ENCODE measurements at places on chromosomes 6 and 20.

DNA sequence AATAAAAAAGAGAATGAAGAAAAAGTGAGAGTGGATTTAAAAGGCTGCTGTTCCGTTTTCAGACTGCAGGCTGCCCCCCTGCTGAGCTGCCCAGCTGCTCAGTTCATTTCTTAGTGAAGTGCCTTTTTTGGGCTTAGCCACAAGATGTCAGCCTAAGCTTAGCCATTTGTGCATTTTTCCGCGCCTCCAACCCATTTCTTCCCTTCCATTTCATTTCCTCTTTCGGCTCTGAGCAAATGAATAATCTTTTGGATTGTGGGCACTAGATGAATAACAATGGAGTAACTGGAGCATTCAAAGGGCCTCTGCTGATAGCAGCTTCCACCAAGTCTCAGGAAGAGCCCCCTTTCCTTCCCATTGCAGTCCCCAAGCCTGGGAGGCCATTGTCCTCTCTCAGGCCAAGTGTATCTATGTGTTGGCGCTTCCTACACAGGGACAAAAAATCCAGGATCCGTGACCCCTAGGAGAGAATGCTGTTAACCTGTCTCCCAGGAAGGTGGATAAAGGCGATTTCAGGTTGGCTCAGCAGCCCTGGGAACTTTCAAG is 83.5 kb upstream of the SPTLC3 start:
- no peak for DNase-seq

DNA sequence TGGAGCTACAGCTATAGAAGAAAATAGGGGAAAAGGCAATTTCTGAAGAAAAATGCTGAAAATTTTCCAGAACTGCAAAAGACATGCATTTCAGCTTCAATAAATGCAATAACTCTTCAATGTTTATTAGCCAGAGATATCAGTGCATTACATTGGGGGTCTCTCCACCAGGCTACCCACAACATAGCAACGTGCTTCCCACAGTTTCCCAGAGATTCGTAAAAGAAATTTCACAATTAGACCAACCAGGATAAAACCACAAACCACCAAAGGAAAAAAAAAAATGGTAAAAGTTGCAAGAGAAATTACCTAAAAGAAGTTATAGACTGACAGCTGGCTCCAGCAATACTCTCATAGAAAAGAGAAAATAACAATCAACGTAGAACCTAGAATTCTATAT is 16.0 kb downstream of the LY86 start:
- no peak for DNase-seq

- no peak for DNase-seq
These were observed 330.8 kb downstream of the BCKDHB start for GRCh38 chr6:80437221-80437620.

- no peak for DNase-seq
These were observed 290.9 kb upstream of the RNF217 start for GRCh38 chr6:124671324-124671723.

GRCh38 chr6:163793011-163793983 is 378.8 kb downstream of the QKI start:
- DNase-seq: no peak

DNA sequence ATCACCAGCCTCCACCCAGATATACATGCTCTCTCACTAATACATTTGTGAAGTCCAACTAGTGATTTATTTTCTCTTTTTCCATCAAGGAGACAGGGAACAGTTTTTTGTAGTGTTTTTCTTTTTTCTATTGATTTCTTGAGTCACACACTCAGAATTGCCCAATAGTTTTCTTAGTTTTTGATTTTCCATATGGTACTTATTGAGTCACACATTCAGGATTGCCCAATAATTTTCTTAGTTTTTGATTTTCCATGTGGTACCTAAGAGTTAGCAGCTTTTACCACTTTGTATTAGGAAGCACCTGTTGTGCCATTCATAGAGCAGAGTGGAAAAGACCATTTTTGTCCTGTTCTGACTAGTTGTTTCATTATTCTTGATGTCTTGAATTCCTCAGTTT is 1268.8 kb downstream of the EPHA7 start:
- DNase-seq: no peak

DNA sequence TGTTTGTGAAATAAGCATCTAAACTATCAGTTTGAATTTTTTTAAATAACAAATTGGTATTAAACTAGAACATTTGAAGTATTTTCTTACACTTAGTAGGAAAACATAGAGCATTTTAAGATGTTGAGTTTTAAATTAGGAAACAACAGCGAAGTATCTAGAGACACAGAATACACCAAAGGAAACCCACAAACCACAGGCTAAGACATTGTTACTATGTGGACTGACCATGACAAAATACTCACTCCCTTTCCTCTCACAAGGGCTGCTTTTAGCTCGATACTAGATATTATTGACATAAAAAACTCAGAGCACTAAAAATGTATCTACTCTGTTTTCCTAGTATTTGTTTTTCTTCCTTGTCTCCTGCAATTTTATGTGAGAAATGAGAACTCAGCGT is 266.0 kb upstream of the CITED2 start:
- no peak for DNase-seq

GRCh38 chr6:158313989-158314388 is 1.7 kb downstream of the TULP4 start:
- no peak for DNase-seq

- no peak for DNase-seq
These were observed 96.3 kb upstream of the GCM1 start for GRCh38 chr6:53244958-53245357.

DNA sequence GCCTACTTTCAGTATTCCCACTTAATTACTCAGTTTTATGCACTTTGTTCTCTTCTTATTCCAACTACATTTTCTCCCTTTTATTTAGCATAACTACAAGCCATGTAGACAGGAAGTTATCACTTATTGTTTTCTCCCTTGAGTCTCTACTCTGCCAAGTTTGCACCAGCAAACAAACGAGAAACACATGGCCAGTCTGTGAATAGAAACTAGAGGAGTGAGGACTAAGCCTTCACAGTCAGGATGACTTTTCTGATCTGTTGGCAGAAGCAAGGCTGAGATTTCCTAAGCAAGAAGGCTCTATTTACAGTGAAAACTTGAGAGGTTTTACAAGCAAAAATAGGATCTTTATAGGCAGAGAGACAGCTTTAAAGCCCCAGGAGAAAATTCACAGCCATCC is 69.8 kb upstream of the TINAG start:
- no peak for DNase-seq

DNA sequence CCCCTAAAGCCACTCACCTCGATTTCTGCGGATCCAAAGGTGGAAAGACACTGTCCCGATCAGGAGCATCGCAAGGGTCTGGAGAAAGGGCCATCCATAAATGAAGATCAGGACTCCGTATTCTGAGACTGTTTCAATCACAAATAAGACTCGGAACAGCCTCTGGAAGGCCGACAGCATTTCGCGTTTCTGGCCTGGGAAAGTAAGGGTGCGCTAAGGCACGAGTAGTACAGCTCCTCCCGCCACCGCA is 44.6 kb downstream of the DPPA5 start:
- DNase-seq: no peak

DNA sequence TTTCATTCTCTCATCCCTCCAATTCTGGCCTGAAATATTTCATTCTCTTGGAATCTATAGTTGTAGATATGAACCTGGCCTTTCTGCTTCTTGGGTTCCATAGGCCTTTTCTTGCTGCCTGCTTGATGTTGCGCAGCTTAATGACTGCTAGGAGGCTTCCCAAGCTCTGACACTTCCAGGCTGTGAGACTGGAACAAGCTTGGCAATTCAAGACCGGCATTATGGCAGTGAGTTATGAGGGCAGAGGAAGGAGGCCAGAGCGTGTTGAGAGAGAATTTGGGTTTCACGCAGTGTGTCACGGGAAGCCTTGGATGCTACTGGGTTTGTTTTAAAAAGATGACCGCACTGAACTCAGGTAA is 948 bp upstream of the DNAJC5 start:
- no peak for DNase-seq
